ENCODE measurements at places on chromosomes 5 and 9.

GRCh38 chr9:86679909-86680308, 267.4 kb downstream of the GAS1 start:
- no peak for DNase-seq

- DNase-seq = no peak
These were observed 20.8 kb upstream of the ACTBL2 start for GRCh38 chr5:57503433-57503832.

- DNase-seq = no peak
These were observed 169.6 kb upstream of the PITX1 start for GRCh38 chr5:135203593-135204036.

GRCh38 chr9:127572961-127573721, 38.9 kb upstream of the STXBP1 start:
- DNase-seq = no peak

DNA sequence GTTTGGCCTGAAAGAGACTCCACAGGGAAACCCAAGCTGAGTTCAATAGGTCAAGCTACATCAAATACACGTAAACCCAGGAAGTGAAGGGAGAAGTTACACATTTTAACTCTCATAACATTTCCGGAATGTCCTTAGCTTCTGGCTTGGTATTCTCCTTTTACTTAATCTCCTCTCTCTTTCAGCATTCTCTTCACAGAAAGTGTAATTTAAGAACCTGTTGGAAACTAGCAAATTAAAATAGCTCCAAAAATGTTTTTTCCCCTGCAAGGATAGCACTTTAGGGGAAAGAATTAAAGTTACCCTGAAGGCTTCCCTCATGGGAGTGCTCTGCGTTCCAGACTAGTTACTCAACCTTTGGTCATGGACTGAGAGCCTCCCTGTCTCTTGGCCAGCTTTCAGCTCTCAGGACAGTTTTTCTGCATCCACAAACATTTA, 292.7 kb upstream of the TARS1 start:
- DNase-seq = no peak

DNA sequence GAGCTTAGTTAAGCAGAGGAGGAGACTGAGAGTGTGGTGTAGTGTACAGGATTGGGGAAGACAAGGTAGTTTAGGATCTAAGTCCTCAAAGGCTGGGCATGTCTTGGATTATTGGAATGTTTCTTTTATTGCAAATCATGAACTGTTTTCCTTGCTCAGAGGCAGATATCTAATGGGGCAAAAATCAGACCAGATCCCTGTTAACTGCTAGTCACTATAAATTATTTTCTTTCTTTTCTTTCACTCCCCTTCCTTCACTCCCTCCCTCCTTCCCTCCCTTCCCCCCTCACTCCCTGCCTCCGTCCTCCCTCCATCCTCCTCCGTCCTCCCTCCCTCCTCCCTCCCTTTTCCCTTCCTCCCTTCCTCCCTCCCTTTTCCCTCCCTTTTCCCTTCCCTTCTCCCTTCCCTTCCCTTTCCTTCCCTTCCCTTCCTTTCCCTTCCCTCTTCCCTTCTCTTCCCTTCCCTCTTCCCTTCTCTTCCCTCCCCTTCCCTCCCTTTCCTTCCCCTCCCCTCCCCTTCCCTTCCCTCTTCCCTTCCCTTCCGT, 117.9 kb downstream of the WDR70 start:
- DNase-seq = no peak

DNA sequence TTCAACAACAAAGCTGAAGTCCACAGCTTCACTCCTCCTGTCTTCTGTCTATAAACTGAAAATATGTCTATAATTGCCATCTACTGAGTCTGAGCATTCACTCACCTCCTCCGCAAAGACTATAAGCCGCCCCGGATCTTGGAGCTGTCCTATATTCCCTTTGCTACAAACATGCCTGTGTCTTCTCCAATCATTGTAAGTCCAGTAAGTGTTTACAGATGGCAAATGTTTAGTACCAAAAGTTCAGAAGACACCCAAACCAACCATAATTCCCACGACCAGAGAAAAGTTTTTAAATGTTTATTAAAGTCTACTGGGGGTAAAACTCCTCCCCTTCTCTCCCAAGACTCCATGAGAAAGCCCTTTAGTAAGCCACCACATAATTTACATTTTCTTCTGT, 80.9 kb downstream of the EBF1 start:
- no peak for DNase-seq

- no peak for DNase-seq
These were observed 6.2 kb upstream of the OLFM1 start for GRCh38 chr9:135081264-135081660.

DNA sequence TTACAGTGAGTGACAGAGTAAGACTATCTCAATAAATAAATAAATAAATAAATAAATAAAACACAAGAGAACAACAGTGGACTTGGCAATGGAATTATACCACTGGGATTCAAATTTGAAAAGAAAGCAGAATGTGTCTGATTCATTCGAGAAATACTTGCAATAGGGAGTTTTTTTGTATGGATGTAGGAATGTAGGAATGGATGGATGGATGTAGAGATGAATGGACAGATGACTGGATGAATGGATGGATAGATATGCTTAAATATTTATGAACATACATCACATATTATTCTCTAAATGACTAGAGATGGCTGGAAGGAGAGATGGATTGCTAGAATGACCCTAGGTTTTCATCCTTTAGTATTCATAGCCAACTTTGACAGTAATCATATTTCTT, 22.0 kb upstream of the CEMIP2 start:
- DNase-seq = no peak

DNA sequence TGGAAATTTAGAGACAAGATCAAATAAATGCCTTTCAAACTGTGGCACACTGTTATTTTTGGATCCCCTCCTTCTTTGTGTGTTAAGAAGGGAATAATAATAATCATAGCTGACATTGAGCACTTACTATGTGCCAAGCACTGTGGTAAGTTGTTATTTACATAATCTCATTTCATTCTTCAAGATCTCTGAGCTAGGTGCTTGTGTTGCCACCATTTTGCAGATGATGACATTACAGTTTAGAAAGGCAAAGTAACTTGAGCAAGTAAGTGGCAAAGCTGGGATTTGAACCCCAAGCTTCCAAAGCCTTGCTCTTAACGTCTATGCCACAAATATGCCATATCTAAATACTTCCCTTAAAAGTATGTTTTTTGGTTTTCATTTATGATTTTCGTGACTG, 121.8 kb upstream of the TMEM161B start:
- no peak for DNase-seq

DNA sequence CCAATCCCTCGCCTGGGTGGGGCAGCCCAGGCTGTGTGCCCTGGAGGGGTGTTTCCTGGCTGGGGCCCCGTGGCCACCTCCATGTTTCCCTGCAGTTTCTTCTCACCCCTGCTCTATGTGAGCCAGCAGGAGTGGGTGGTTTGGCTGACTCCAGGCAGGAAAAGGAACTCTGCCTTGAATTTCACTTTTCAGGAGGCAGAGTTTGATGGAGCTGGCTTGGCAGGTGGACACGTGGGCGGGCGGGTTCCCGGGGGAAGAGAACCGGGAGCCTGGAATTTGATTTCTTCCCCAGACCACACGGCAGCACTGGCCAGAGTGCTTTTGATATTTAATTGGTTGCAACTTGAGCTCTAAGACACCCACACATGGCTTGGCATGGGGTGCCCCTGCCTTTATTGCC, 119.8 kb upstream of the PANK3 start:
- DNase-seq = no peak

DNA sequence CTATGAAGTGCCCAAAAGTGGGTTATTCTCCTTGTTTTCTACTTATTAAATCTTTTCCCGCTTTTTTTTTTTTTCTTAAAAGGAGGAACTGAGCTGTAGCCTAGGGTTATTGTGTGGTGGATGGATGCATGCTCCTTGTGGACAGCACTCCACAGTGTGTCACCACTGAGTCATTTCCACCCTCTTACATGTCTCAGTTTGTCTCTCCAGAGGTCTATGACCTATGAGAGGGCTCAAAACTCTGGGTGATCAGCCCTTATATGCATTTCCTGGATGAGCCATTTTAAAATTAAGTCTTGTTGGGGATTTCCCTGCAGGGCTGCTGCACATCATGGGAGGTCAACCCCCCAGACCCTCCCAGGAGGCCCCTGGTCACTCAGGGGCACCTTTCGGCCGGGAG, 102.2 kb upstream of the MOCS2 start:
- no peak for DNase-seq

DNA sequence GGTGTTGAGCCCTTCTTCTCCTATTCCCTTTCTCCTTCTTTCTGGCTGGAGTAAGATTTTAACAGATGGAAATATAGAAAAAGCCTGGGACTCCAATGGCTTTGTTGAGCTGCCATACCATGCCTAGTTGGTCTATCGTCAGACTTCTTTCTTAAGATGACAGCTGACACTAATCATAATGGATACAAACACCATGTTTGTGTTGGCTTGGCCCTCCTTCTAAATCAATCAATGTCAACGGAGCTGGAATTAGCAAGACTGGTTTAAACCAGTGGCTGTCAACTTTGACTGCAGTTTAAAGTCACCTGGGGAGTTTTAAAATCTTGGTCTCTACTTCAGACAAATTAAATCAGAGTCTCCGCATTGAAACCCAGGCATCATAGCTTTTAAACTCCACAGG, 264.5 kb upstream of the PRR16 start:
- DNase-seq = no peak

DNA sequence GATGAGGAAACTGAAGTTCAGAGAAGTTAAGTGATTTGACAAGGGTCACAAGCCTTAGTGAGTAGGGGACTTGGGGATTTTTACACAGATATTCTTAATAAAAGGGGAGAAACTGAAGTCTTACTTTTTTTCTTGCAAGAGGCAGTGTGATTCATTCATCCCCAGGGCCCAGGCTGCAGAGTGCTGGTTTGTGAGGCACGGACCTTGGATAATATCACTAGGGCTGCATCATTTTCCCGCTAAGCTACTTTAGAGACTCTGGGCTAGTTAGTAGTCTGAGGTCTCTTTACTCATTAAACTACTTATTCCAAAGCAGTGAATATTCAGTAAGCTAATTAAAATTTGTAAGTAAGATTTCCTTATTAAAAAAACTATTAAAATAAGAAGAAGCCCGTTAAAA, 195.0 kb downstream of the PBX3 start:
- DNase-seq = no peak

DNA sequence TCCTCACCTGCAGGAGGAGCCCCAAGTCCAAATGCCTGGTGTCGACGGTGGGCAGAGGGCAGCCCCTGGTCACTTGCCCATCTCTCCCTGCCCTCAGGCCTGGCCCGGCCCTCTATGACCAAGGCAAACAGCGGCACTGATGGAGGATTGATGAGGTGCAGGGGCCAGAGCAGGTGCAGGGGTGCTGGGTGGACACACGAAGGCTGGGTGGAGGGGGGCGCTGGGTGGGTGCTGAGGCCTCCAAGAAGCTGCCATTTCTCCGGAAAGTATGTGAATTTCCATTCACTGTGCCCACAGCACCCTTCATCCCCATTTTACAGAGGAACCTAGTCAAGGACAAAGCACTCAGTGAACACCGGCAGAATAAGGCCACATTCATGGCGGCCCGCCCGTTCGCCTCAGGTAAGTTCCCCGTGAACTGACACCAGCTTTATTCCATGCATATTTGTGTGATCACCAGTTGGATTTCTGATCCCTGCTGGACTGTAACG, 143.8 kb upstream of the PPP1R26 start:
- no peak for DNase-seq

- no peak for DNase-seq
These were observed 272.2 kb downstream of the PRELID2 start for GRCh38 chr5:145562931-145563330.

GRCh38 chr5:145221416-145221815, 613.7 kb downstream of the PRELID2 start:
- DNase-seq = no peak

DNA sequence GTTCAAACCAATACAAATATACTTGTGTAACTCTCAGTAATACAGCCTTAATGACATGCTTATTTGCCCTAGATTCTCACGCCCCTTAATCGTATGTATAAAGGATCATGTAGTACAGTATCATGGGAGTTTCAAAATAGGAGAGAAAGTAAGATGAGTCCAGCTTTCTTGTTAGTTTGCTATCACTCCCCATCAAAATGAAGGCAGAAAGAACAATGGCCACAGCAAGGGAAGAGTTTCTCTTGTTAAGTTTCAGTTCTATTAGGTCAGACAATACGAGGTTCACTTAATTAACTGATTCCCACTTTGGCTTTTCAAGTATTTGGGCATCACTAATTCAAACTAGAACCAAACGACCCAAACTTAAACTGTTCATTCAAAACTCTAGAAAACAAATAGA, 55.4 kb downstream of the CDC14B start:
- DNase-seq = no peak

- DNase-seq = no peak
These were observed 216.8 kb downstream of the FOXD4L6 start for GRCh38 chr9:40911647-40912046.

- DNase-seq = no peak
These were observed 234.0 kb downstream of the KCTD16 start for GRCh38 chr5:144404672-144405071.

- DNase-seq = no peak
These were observed 99.2 kb downstream of the NFIB start for GRCh38 chr9:14214693-14215092.

DNA sequence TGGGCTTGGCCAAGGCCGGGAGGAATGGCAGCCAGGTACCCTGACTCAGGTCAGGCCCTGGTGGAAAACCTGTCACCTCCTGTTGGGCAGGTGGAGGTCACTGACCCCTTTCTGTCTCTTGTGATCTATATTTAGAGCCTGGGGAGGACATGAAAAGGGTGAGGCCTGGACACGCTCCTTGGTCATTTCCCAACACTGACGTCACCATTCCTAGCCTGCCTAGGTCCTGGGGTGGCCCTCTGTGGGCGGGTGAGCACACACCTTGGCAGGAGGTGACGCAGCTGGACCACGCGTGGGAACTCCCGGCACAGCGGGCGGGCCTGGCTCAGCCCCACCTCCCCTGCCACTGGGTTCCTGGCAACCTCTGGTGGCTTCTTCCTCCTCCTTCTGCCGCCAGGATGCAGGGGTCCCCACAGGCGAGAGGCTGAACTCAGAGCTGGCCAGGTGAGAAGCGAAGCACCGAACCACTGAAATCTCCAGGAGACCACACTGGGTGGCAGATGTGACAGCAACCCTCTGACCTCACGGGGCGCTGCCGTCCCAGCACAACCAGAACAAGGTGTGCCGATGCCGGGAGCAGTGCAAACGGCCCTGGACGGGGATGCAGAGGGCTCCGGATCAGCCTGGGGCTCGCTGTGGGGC, 6.4 kb upstream of the RALGDS start:
- DNase-seq = no peak

DNA sequence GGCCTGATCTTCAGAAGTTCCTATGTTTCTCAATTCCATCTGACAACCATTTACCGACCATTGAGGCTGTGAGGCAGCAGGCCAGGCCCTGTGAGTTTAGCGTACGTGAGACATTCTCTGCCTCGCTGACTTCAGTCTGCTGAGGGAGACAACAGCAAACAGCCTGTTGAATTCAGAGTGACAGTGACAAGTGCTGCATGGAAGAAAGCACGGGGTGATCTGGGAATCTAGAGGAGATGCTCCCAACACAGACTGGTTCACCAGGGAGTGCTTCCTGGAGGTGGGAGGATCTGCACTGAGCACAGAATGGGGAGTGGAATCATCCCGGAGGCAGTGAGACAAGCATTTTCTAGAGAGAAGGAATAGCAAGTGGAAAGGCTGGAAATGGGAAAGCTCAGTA, 10.0 kb upstream of the DDX41 start:
- no peak for DNase-seq

All from retina (tissue), 1 donor.